Stimulated activated CD4-positive, alpha-beta T cell treated with anti-CD3 and anti-CD28 coated beads, Interleukin-2, amount 100 ng/mL, for 4 hours (primary cell): ENCODE measurements at places on chromosomes 6 and 20.

- DNase-seq = no peak
Observed at GRCh38 chr20:52727740-52728456, 244.3 kb upstream of the TSHZ2 start.

GRCh38 chr6:45411959-45412358, 34.2 kb upstream of the SUPT3H start:
- no peak for DNase-seq

- no peak for DNase-seq
Observed at GRCh38 chr20:32524829-32525501, 60.2 kb downstream of the NOL4L start.

DNA sequence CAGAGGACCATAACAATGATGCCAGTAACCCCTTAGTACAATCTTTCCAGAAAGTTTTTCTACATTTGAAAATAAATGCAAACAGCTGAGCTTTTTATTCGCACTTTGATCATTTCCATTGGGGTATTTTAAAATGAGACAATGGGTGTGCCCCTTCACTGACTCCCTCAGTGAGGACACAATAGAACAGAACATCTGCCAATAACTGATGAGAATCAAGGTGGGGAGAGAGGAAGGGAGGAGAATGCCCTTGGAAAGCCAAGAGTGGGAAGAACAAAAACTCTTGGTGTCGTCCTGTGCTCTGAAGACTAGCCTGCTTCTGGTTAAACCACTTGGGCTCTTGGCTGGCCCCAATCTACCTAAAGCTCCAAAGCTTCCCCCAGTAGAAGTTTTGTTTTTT, 66.0 kb downstream of the KIF13A start:
- DNase-seq = no peak

DNA sequence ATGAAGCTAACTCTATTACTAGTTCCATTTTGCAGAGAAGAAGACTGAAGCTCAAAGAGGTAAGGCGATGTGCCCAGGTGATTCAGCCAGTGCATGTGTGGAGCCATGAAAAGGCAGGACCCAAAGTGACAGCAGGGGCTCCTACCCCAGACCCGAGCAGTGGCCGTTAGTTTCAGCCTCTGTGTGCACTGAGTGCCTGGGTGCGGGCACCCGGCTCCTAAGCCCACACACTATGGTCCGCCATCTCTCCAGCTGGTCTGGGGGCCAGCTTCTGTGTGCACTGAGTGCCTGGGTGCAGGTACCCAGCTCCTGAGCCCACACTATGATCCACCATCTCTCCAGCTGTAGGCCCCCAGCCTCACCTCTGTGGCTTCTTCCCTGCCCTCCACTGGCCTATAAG, 123.5 kb upstream of the CST7 start:
- no peak for DNase-seq

DNA sequence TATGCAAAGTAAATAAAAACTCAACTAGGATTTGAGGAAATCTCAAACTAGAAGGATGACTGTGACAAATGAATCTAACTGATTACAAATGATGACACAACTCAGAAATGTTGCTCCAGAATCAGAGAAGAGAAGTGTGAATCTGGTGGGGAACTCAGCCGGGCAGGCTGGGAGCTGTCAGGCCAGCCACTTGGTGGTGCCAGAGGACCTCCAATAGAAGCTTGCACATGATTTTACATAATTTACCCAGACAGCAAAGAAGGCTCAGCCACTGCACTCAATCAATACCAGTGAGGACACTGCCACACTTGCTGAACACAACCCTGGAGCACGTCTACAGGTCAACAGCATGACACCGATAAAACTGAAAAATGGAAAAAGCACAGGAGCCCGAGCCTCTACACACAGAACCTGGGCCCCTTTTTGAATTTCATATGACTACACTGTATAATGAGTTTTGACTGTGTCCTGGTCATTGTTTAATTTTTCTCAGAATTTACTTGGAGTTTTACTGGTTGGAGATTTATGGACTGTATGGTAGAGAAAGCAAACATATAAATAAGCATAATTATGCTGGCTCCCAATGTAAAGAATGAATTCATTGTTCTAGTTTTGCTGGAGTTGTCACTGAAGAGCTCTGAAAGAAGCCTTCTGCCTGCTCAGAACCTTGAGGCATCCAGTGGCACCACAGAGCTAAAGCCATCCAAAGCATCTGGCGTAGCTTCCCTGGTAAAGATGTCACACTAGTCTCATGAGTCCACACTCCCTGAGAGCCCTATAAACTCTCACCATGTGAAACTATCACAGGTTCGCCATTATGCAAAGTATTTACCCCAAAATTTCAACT, 296.5 kb downstream of the THBS2 start:
- peak; percentile 13 for DNase-seq

- no peak for DNase-seq
Observed at GRCh38 chr20:59784791-59785668, 148.4 kb downstream of the SYCP2 start.

DNA sequence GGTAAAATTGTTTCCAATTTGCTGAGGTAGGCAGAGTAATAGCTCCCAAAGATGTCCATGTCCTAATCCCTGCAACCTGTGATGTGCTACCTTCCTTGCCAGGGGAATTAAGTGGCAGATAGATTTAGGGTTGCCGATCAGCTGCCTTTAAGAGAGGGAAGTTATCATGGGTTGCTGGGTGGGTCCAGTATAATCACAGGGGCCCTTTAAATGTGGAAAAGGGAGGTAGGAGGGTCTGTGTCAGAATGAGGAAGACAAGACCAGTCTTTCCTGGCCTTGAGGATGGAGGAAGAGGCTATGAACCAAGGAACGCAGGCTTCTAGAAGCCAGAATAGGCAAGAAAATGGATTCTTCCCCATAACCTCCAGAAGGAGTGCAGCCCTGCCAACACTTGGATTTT, 50.7 kb downstream of the CTCFL start:
- no peak for DNase-seq

- DNase-seq = no peak
Observed at GRCh38 chr20:37243937-37244571, 17.6 kb downstream of the GHRH start.

GRCh38 chr20:32432277-32432676, 74.1 kb downstream of the ASXL1 start:
- DNase-seq = no peak

DNA sequence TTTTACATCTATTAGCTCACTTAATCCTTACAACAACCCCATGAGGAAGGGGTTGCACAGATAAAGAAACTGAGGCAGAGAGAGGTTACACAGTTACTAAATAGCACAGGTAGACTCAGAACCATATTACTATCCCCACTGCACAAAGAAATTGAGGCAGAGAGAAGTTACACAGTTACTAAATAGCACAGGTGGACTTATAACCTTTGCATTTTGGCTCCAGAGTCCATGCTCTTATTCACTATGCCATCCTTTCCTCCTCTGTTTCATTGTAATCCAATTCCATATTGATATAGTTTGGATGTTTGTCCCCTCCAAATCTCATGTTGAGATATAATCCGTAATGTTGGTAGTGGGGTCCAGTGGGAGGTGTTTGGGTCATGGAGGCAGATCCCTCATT, 3.5 kb downstream of the TDP2 start:
- DNase-seq = no peak

- no peak for DNase-seq
Observed at GRCh38 chr6:2958331-2958711, 13.0 kb downstream of the SERPINB6 start.

GRCh38 chr6:47256981-47257730, 52.5 kb downstream of the TNFRSF21 start:
- DNase-seq = no peak

- DNase-seq = no peak
Observed at GRCh38 chr20:44832724-44833123, 22.4 kb upstream of the RIMS4 start.

DNA sequence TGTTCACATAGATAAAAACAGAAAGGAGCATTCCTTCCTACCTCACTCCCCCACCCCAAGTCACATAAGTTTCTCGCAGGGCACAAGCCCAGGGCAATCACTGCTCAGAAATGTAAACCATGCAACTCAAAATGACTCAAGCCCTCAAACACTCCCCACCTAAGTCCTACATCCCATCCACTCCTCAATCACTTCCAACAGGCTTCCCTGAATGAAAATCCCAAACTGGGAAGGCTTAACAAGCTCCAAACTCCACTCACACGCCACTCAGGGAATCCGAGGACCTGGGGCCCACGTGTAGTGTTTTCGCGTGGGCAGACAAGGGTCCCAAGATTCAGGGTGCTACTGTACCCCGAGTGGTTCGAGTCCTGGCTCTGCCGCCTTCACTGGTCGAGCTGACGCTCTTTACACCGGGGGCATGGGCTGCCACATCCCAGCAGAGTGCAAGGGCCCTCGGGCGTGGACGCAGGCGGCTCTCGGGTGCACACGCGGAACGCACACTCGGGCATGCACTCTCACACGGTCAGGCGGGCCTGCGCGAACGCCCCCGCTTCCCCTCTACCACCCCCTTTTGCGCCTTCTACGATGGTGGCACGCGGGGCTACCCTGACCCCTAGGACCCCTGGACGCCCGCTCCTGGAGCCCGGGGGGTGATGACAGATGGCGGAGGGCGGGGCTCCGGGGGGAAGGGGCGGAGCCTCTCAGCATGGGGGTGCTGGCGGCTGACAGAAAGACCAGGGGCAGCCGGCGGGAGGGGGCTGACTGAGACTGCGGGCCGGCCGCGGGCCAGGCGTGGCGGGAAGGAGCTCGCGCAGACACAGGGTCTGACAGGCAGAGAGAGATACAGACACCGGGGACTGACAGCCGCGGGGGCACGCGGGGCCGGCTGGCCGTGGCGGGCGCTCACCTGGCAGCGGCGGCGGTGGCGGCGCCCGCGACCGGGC, 657 bp downstream of the ZHX3 start:
- peak; percentile 66 for DNase-seq

- DNase-seq = no peak
Observed at GRCh38 chr6:158760618-158761250, 58.4 kb downstream of the EZR start.

DNA sequence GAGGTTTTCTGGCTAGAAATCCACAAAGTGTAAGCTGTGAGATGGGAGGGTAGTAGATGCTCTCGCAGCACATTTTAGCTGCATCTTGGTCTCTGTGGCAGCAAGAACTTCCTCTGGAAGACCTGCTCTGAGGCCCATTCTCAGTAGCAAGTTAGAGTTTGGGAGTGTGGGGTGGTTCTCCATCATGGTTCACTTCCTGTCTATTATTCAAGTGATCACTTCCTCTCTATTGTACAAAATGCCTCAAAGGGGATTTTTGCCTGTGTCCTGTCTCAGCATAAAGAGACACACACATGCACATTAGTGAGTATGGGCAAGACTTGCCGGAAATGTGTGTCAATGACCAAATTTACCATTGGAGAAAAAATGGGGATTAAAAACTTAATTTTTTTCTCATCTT, 42.5 kb downstream of the LYRM2 start:
- DNase-seq = no peak

GRCh38 chr6:144999127-144999526, 714.0 kb downstream of the UTRN start:
- no peak for DNase-seq

GRCh38 chr6:133369773-133370272, 128.7 kb downstream of the EYA4 start:
- no peak for DNase-seq

- DNase-seq = no peak
Observed at GRCh38 chr6:169250660-169251059, 3.0 kb downstream of the THBS2 start.

DNA sequence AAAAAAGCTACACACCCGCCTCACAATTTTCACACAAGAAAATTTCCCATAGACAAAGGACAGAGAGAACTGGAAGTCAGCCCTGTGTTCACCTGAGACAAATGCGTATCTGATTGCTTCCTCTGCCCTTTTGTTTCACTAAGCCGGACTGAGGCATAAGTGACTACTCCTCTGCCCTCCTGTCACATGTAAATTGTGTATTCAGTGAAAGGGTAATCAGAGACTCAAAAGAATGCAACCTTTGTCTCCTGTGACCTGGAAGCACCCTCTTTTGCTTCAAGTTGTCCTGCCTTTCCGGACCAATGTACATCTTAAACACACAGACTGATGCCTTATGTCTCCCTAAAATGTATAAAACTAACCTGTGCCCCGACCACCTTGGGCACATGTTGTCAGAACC, 483.8 kb upstream of the EYS start:
- no peak for DNase-seq

- DNase-seq = no peak
Observed at GRCh38 chr6:149221774-149222070, 95.8 kb upstream of the TAB2 start.

GRCh38 chr6:22071270-22072041, 225.4 kb downstream of the PRL start:
- DNase-seq = no peak

DNA sequence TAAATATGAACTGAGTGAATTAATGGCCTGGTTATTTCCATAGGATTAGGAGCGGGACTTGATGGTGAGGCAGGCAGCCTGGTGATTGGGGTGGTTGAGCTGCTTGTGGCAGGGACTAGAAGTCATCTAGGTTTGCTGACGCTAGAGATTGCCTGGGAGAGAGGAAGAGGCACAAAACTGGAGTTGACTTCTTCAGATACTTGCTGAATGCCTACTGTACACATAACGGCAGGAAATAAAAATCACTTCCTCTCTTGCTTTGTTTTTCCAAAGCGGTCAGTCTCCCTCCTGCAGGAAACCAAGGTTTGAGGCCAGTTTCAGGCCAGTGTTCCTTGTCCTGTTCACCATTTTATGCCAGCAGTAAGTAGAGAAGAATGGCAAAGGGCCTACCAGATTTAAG, 36.7 kb upstream of the MYLIP start:
- DNase-seq = no peak

- DNase-seq = no peak
Observed at GRCh38 chr6:27630727-27631608, 158.1 kb upstream of the ZNF184 start.

DNA sequence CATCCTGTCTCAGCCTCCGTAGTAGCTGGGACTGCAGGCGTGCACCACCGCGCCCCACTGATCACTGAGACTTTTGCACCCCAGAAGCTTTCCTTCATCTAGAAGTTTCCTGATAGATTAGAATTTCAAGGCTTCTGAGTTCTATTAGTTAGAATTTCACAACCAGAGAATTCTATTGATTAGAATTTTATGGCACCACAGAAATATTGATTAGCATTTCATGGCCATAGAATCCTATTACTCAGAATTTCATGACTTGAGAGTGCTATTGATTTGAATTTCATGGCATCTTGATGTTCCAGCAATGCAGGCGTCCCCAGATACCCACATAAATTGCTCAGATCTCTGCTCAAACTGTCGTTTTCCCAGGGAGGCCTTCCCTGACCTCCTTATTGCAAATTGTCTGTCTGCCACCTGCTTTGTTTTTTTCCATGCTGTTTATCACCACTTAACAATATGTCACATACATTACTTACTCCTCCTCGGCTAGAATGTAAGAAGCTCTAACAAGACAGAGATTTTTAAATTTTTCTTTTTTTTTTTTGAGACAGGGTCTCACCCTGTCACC, 16.9 kb upstream of the CBFA2T2 start:
- no peak for DNase-seq

- no peak for DNase-seq
Observed at GRCh38 chr6:1393641-1394283, 4.4 kb downstream of the FOXF2 start.
